Trophoblast cell (in vitro differentiated cells and primary cell): ENCODE measurements at places on chromosomes 4 and X.

DNA sequence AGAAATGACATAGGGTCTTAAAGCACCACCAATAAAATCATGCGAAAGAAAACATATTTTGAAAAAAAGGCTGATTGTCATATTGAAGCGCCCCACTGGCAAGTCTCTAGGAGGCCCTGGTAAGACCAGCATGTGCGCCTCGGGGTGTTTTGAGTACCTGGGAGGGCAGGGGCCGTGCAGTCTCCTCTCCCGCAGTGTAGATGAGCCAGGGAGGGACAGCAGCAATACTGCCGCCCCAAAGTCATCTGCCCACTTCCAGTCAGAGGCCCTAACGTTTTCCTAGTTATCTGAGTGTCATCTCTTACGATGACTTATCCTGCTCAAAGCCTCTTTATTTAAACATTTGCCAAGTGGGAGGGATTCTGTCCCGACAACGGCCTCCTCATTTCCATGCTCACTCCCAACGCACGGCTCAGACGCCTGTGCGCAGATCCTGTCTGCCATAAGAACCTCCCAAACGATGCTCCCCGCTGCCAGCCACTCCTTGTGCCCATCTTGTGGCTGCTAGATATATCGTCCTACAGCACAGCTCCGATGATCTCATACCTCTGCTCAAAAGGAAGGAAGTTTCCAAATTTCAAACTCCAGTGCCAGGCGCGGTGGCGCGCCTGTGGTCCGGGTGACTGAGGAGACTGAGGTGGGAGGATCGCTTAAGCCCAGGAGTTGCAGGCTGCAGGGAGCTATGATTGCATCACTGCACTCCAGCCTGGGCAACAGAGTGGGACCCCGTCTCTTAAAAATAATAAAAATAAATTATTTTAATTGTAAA, 17.2 kb upstream of the SCRG1 start:
- DNase-seq = peak; percentile 32

DNA sequence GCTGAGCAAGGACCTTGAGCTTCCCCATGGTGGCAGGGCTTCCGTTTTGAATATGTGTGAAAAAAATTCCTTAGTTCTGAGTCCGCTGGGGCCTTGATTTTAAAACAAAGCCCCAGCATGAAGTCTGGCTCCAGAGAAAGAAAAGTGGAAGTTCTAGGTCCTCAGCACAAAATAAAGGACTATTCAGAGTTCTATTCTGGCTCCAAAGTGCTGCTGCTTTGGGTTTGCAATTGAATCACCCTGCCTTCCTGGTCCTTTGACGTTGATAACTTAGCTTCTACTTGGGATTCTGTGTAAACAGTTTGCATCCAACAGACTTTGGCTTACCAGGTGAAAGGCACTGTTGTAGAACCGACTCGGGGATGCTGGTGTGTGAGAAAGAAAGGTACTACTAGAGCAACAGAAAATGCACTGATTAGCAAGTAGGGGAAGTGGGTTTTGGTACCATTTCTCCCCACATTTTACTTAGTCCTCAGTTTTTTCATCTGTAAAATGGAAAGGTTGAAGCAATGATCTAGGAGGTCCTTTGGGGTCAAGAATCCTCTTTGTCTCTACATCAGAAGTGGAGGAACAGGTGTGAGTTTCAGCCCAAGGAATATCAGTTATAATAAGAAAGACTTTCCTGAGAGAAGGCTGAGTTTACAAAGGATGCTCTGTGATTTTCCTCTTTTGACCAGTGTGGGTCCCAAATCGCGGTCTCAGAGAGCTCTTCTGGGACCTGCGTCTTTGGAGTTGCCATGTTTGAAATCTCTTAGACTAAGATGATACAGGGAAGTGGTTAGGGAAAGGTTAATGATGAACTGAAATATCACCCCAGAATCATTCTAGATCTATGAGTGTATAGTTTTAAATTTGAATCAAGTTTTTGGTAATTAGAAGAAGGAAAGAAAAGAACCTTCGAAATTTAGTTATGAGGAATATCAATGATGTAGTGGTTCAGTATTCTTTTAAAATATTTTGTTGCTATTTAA, 28.2 kb downstream of the IGFBP7 start:
- DNase-seq = no peak

- DNase-seq = peak; percentile 16
These were observed 41.3 kb upstream of the ATP6AP2 start for GRCh38 chrX:40539214-40540142.

- DNase-seq = no peak
These were observed 248.9 kb upstream of the UGT8 start for GRCh38 chr4:114349543-114350175.

DNA sequence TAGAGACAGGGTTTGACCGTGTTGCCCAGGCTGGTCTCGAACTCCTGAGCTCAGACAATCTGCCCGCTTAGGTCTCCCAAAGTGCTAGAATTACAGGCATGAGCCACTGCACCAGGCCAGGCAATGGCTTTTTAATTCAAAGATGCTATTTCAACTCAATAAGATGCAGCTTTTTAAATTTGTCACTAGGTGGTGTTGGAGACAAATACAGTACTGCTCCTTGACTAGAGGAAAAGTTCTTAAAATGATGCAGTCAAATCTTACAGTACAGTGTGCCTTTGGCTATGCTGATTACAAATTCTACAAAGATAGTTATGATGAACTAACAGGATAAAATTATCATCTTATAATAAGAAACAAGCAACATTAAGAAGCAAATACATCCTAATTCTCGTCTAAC, 441.1 kb downstream of the KCNIP4 start:
- no peak for DNase-seq

DNA sequence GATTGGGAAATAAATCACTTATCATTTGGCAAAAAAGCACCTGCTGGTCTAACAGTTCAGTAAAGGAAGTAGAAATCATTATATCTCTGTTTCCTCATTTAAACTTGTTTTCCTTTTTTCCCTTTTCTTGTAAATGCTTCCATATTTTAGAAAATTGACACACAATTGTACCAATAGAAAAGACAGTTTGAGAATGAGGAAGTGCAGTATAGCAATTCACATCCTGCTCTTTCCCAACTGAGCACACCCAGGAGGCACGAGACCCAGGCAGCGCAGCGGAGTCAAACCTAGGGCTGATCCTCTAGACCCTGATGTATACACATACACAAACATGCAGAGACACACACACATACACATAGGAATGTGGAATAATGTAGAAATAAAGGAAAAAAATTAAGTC, 74.8 kb upstream of the PACRGL start:
- peak; percentile 19 for DNase-seq

DNA sequence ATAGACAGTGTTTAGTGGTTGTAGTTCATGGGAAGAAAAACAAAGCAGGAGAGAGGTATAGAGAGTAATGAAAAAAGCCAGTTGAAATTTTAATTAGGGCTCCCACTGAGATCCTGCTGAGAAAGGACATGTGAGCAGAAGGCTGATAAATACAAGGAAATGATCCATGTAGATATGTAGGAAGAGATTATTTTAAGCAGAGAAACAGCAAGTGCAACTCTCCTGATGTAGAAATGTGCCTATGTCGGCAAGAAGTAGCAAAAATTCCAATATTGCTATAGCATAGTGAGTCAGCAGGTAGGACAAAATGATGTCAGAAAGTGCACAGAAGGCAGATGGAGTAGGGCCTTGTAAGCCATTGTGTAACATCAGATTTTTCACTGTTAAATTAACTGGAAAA, 1027.3 kb downstream of the PCDH18 start:
- peak; percentile 20 for DNase-seq

- peak; percentile 69 for DNase-seq
These were observed 54.2 kb downstream of the SUPT20HL2 start for GRCh38 chrX:24259544-24260240.

DNA sequence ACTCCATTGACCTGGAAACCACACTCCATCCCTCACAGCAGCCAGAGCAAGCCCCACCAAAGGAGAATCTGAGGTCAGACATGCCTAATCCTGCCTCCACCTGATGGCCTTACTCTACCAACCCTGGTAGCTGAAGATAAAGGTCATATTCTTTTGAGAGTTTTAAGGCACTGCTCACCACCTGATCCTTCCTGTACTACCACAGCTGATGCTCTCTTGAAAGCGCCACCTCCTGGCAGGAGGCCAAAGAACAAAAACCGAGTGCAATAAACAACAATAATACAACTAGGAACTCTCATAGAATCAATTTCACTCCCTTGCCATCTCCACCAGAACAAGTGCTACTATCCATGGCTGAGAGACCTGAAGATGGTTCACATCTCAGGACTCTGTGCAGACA, 301.6 kb downstream of the NAF1 start:
- no peak for DNase-seq

GRCh38 chrX:11331788-11332187, 38.6 kb downstream of the AMELX start:
- DNase-seq = no peak

- no peak for DNase-seq
These were observed 13.2 kb upstream of the CAPN6 start for GRCh38 chrX:111283446-111283845.
